ENCODE measurements at places on chromosomes 4 and X.

- no peak for DNase-seq
These were observed 15.0 kb upstream of the STS start for GRCh38 chrX:7132335-7133049.

- DNase-seq, result no peak
These were observed 8.2 kb downstream of the MED14 start for GRCh38 chrX:40727093-40727492.

GRCh38 chr4:185424905-185425646 is 688 bp downstream of the UFSP2 start:
- DNase-seq, result no peak

DNA sequence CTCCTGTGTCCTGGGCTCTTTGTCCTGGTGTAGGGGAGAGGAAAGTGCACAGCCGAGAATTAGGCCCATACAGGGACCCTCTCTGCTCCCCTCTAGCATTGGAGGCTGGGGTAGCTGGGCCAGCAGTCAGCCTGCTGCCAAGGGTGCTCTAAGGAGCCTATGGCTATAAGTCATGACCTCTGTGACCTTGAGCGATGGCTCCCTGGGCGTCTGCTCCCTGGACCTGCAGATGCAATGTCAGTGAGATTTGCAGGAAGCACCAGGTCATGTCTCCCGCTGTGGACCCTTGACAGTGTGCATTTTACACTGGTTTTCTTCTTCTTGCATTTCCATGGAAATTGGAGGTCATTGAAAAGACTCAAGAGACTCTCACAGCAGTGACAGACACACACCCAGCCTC is 234.1 kb upstream of the PSAPL1 start:
- no peak for DNase-seq

- no peak for DNase-seq
These were observed 292.2 kb downstream of the ZIC3 start for GRCh38 chrX:137858106-137858505.

DNA sequence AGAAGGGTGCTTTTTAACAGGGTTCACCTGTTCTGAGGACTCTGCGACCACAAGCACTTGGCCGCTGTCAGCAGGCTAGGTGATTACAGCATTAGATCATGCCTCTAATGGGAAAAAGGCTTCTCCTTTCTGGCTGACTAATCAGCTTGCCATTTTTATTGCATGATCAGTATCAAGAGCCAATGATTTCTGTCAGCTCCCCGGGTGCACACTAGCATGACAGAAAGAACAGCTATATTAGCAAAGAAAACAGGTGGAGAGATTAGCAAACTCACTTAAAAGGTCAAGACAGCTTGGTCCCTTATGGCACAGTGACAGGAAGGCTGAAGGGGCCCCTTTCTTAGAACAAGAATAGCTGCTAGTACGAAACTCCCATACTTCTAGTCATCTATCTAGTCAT is 170.0 kb downstream of the SMIM20 start:
- DNase-seq, result no peak

DNA sequence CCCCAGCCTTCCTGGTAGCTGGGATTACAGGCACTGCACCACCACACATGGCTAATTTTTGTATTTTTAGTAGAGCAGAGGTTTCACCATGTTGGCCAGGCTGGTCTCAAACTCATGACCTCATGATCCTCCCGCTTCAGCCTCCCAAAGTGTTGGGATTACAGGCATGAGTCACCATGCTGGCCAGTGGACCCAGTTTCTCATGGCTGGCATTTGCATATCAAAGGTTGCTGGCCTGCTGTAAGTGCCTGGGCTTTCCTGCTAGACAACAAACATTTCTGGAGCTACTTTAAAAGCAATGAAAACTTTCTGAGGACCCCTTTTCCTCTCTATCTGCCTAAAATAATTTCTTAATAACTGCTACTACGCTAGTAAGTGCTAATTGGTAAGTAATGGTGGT is 228.2 kb downstream of the PCDH10 start:
- no peak for DNase-seq

- no peak for DNase-seq
These were observed 11.9 kb downstream of the CA5B start for GRCh38 chrX:15749642-15750610.

- no peak for DNase-seq
These were observed 30.9 kb downstream of the SPCS3 start for GRCh38 chr4:176350671-176351070.

DNA sequence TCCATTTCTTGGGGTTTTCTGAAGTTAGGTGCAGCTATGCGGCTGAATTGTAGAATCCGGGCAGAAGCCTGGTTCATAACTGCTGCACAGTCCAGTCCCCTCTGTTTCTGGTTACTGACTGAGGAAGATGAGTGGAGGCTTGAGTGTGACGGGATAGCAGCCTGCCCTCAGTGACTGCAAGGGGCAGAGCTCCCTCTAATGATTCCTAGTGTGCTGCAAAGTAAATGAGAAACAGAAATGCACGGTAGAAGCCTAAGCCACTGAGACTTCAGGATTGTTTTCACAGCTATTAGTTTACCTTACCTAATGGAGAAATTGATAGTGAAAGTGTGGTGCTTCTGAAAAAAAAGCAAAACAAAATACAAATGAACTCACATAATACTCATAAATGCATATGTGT is 189.2 kb downstream of the GPM6A start:
- no peak for DNase-seq

DNA sequence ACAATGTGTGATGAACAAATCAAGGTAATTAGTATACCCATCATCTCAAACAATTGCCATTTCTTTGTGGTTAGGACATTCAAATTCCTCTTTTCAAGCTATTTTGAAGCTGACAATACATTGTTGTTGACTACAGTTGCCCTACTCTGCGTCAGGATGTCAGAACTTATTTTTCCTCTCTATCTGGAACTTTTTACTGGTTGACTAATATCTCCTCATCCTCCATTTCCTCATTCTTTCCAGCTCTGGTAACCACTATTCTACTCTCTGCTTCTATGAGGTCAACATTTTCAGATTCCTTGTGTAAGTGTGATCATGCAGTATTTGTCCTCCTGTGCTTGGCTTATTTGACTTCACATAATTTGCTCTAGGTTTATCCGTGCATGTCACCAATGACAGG is 240.5 kb upstream of the HS3ST1 start:
- no peak for DNase-seq

DNA sequence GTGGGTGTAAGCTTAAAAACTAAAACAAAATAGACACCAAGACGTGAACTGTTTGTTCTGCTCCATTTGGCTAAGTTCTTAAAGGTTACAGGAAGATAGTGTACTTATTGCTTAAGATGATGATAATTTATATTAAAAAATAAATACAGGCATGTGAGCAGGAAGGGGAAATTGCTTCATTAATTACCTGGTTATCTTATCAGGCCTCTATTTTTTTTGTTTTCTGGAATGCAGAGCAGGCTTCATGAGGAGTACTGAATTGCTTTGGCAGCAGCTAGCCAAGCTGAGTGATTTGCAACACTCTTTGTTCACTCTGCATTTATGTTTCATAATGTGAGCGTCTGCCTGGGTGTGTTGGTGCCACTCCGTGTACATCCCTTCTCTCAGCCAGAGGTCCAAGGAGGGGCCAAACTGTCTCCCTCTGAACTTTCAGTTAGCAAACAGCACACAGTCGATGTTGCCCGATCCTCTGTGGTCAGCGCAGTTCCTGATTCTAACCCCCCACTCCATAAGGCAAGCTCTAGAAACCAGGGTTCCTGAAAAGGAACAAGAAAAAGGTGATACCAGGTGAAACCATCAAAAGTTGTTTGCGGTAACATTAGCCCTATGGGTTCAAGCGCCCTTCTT is 348.2 kb downstream of the SPRY1 start:
- DNase-seq, result no peak

DNA sequence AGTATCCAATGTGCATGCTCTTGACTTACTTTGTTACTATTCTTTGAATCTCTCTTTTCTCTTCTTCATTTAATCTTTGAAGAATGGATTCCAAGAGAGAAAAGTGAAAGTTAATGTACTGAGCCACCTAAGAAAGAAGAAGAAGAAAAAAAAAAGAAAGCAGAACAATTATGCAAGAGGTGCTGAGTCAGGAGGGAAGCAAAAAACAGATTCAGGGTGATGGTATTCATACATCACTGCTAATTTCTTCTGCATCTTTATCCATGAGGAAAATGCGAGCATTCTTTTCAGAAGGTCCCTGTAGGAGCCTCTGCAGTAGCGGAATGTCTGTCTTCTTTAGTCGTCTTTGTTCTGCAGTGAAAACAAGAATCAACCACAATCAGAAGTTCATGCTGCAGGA is 43.9 kb downstream of the RASSF6 start:
- DNase-seq, result no peak

DNA sequence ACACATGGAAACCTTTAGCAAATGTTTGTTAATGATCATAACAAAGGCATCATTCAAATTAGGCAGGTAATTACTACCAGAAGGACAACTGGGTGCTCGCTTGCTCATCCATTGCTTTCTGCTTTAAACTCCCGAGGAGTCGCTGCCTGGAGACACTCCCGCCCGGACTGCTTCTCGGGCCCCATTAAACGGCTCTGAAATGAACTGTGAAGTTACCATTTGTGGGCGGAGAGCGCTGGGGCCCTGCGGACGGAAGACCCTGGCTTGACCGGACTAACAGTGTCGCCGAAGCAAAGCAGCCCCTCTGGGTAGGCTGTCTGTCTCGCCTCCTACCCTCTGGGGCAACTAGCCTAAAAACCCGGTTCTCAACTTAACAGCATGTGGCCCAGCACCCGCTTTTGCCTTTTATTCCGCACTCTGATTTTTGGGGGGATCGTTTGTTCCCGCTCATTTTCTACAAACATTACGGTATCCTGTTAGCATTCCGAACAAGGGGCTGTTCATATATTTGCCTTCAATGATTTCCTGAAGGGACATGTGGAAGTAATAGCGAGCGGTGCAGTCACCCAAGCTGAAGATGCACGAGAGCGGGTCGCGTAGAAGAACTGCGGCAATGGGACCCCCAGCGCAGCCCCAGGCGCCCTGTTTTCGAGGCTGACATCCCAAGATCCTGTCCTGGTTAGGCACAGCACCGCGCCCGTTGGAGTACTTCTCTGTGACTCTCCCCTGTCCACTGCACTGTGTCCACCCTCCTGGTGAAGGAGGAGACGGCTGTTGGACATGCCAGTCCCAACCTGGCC is 1.6 kb upstream of the PDGFRA start:
- no peak for DNase-seq

GRCh38 chr4:121139533-121140222 is 24.4 kb downstream of the TNIP3 start:
- DNase-seq, result no peak

- DNase-seq, result no peak
These were observed 507.2 kb downstream of the GRXCR1 start for GRCh38 chr4:43399726-43400125.

DNA sequence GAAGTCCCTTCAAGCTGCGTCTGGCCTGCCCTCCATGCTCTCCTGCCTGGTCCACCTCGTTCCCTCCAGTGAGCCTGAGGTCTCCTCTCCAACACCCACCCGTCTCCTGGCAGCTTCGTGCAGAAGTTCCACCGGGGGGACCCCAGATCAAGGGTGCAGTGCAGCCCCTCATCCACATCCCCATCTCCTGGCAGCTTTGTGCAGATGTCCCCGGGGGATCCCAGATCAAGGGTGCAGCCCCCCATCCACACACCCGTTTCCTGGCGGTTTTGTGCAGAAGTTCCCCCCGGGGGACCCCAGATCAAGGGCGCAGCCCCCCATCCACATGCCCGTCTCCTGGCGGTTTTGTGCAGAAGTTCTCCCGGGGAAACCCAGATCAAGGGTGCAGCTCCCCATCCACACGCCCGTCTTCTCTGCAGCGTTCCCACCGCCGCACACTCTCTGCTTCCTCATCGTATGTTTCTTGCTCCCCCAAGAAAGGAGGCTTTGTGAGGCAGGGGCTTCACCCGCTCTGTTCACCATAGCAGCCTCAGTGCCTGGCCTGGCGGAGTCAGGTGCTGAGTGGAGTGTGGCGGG is 35.7 kb downstream of the PIGG start:
- DNase-seq, result no peak

- no peak for DNase-seq
These were observed 18.0 kb downstream of the CMC4 start for GRCh38 chrX:155052738-155053498.

DNA sequence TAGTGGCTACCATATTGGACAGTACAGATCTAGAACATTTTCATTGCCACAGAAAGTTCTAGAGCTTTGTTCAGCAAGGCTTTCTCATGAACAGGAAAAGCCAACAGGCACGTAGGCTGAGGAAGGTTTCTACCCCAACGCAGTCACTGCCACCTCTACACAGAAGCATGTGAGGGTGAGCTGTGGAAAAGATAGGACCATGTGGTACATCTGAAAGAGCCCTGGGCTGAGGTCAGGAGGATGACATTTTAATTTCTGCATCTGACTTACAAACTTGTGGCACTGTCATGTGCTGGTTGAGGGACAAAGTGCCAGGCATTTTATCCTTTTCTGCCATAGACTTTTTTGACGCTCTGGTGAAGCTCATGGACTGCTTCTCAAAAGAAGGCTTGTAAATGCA is 454.2 kb downstream of the BCOR start:
- DNase-seq, result no peak
